ENCODE measurements at places on chromosomes 6 and 20.
A peak's percentile ranks its signal among the peaks of the same experiment; 100 is the strongest.

DNA sequence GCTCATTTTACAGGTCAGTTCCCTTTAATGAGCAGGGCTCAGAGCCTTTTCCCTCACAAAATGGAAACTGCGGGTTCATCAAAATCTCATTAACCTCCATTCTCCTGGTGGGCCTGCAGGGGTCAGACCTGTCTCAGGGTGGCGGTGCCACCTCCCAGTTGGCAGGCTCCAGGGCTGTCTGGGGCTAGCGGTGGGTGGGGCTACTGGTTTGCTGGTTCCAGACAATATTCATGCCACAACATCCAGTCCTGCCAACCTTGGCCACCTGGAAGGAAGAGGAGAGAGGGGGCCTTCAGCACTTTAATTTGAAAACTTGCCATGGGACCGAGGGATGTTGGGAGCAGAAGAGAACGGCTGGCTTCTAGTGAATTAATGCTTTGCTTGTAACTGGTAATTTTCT lies 41.9 kb upstream of the CTNNBL1 start:
- peak; percentile 8 for DNase-seq

- DNase-seq, result no peak
Observed at GRCh38 chr20:39899881-39900280, 789.2 kb downstream of the MAFB start.

DNA sequence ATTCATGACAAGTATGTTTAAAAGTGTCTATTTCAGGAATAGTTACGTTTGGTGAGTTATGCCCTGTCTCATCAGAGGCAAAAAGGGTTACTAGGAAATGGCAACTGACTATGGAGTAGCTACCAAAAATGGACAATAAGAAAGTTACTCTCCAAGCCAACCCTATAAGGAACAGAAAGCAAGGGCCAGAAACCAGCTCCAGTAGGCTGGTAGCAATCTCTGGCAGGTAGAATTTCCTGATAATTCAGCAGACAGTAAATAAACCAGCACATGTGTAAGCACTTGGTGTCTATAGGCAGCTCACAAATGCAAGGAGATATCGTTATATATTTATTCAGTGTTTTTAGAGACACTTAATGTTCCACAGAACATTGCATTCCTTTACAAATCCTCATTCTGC lies 20.3 kb downstream of the SOX4 start:
- no peak for DNase-seq

GRCh38 chr20:19737025-19737424 lies 21.0 kb upstream of the RIN2 start:
- DNase-seq, result no peak

DNA sequence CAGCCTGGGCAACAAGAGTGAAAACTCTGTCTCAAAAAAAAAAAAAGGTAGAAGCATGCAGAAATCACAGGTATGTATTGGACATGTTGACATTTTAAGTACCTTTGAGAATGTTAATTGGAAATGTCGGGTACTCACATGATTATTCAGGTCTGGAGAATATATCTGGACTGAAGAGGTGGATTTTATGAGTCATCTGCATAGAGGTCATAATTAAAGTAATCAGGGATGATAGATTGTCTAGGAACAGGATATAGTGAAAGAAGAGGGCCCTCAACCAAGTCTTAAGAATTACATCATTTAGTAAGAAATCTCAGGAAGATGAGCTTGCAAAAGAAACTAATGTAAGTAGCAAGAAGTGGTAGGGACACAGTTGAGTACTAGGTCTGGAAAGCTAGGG lies 212.5 kb downstream of the UTRN start:
- no peak for DNase-seq

DNA sequence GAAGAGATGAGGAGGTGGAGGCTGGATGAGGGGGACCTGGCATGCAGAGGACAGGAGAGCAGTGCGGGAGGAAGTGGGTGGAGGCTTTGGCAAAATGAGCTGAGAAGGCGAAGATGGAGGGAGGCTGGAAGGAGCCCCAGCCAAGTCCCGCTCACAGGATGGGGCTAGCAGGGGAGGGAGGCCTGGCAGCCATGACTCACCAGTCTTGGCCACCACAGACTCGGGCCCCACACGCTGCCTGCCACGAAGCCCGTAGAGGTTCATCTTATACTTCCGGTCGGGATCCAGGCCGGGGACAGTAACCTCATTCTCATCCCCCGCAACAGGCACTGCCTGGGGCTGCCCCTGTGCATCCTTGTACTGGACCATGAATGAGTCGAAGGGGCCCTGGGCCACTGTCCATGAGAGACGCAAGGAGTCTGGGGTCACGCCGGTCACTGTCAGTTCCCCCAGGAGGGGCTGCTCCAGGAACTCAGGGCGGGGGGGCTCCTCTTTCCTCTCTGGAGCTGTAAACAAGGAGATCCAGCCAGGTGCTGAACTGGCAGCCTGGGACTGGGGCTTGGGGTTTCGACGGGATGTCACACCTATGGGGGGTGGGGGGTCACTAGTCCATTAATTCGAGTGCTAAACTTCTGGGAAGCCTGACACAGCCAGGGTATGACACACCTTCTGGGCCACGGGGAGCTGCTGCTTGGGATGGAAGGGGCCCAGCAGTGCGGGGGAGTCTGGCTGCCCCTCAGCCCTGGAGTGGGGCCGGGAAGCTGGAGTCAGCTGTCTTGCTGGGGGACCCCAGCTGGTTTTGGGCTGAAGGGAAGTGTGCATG lies 27.8 kb downstream of the TNXB start:
- no peak for DNase-seq

GRCh38 chr20:39571171-39571570 lies 609.0 kb downstream of the DHX35 start:
- no peak for DNase-seq

GRCh38 chr6:10048370-10049297 lies 366.2 kb downstream of the TFAP2A start:
- no peak for DNase-seq

Measured in CD4-positive, alpha-beta T cell treated with Interleukin-17A for 1 hour (primary cell).